ENCODE measurements at places on chromosomes 6 and 20.

- DNase-seq = no peak
Observed at GRCh38 chr6:14645841-14646240, 528.3 kb downstream of the CD83 start.

DNA sequence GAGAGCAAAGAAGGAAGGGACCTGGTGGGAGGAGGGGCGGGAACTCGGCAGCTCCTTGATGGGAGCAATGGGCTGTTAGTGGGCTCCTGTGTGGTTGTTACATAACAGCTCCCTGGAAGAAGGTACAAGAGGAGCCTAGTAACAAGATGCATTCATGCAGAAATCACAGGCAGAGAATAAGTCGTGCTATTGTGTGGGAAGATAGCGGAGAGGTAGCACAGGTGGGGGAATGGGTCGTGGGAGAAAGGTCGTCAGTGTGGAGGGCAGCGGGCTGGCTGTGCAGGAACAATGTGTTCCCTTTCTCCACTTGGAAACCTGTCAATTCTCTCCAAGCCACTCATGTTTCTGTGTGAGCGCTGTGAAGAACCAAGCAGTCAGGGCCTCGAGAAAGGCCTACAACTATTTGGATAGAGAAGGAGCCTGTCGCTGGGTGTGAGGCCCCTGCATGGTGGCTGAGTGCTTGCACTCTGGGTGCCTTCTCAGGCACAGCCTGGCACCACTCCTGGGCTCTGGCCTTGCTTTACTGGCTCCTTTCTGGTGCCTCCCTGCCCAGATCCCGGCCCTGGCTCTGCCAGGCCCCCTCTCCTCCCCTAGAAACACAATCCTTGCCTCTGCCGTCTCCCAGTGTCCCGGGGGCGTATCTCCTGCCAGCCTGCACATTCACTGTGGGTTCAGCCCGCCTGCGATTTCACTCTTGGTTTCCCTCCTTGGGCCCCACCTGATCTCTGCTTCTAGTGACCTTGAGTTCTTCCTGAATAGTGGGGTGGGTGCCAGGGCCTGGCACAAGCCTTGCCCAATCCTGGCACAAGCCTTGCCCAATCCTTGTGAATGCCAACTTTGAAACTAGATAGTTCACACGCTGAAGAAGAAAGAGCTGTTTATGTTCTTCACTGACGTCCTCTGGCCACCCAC, 7.4 kb upstream of the FGD2 start:
- no peak for DNase-seq

GRCh38 chr6:158270389-158271127, 41.7 kb upstream of the TULP4 start:
- DNase-seq = no peak

- DNase-seq = no peak
Observed at GRCh38 chr20:38190936-38191371, 25.9 kb upstream of the TGM2 start.

DNA sequence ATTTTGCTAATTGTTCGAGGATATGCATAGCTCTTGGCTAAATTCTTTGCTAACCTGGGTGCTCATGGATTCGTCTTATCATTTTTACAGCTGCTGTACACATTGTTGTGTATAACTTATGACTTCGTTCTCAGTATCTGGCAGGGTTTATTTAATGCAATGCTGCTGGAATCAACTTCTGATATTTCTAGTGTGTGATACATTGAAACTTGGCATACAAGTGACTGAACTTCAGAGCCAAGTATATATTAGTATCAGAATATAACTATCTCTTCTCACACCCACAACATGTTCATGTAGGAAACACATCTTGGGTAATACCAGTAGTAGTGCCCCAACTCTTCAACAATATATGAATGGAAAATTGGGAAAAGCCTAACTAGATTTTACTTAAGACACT, 764.2 kb downstream of the TENT5A start:
- DNase-seq = no peak

GRCh38 chr6:31041372-31041974, 31.2 kb downstream of the MUC22 start:
- DNase-seq = no peak

GRCh38 chr20:14925300-14925699, 587.9 kb upstream of the FLRT3 start:
- no peak for DNase-seq

DNA sequence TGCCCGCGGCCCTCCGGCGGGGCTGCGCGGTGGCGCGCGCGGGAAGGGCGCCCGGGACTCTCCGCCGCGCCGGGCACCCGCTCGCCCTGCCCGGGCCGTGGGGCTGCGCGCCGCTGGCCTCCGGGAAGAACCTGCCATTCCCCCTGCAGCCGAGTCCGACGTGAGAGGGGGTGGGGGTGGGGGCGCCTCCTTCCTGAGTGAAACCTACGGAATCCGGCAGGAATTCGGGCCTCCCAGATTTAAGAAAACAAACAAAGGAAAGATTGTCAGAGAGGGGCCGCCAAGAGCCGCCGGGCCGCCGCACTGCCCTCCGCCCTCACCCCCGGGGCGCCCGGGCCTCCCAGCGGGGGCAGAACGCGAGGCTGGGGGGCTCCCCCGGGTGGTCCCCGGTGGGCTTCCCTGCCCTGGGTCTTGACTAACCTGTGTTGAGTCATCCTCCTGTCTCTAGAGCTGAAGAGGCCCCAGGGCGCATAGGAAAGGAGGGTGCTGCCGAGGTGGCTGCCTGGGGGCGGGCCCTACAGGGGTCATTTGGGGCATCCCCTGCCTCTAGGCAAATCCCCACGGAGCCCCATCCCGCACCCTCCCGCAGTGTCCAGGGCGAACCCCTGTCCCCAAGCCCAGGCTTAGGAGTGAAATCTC, 42.2 kb upstream of the FOXP4 start:
- DNase-seq = no peak

GRCh38 chr6:131640576-131640975, 3.5 kb downstream of the ENPP3 start:
- no peak for DNase-seq

DNA sequence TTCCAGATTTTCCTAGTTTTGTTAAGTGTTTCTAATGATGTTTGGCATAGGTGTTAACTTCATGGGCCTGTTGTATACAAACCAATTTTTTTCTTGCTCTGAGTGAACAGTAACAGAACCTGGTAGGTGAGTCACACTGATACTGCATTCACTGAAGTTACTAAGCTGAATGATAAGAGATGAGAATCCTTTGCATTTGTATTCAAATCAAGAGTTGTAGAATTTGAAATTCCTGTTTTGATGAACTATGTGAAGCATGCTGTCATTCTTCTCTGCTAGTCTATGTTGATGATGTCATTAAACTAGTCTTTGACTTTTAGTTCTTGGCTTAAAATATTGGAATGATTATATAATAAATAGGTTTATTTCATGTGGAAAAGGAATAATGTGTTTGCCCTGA, 37.9 kb downstream of the PTPRA start:
- no peak for DNase-seq

DNA sequence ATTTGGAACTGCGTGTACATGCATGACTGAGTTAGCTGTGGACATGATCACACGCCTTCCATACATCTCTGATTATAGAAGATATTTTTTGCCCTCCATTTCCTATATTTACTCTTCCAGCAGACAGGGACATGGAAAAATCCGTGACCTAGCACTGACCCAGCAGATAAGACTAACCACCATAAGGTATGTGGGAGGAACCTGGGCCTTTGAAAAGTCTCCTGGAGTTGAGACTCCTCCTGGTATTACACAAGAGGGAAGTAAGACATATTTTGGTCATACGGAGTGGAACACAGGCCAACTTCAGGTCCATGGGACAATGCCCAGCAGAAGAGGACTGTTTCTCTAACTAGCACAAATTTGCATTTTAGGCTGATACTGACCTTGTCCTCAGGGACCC, 13.7 kb upstream of the SIRPB1 start:
- no peak for DNase-seq

DNA sequence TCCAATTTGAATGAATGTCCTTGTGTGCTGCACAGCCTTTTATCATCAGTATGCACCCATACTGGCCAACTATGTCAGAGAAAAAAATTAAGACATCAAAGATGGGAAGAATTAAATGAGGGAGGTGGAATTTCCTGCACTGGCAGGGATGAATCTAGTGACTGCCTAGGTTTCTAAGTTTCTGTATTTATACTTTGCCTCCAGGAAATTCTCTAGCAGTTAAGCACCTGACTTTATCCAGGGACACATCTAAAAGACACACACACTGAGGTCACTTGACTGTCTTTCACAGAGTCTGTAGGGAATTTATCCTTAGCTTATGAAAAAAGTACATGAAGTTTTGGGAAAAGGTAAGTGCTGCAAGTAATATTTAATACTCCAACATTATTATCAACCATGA, 636.5 kb upstream of the PTCHD4 start:
- no peak for DNase-seq

GRCh38 chr6:114310053-114310452, 32.8 kb downstream of the HS3ST5 start:
- no peak for DNase-seq

DNA sequence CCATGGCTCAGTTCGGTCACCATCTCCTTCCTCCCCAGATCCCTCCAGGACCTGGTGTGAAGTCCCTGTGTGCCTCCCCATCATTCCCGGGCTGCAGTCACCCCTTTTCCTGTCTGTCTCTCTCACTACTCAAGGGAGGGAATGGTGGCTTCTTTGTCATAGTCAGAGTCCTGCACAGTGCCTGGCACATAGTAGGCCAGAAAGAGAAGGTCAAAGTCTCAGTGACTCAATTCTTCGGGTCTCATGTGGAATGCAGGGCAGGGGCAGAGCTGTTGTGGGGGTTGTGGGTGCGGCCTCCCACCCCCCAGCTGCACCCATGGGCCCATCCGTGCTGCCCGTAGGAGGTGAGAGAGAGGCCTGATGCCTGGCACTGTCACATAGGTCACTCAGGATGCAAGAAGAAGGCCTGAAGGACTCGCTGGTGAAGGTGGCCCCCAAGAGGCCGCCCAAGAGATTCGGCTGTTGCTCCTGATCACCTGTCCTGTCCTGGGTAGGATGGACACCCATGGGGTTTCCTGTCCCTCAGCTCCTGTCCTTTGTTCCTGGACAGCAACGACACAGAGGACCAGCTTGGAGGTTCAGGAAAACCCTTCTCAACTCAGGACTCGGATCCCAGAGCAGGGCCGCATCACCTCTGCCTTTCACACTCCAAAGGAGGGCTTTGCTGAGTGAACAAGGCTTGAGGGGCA, 34.1 kb downstream of the RAB44 start:
- no peak for DNase-seq

GRCh38 chr6:80022803-80023202, 18.4 kb downstream of the TTK start:
- no peak for DNase-seq

- DNase-seq = no peak
Observed at GRCh38 chr20:44886266-44886651, 754 bp downstream of the YWHAB start.

DNA sequence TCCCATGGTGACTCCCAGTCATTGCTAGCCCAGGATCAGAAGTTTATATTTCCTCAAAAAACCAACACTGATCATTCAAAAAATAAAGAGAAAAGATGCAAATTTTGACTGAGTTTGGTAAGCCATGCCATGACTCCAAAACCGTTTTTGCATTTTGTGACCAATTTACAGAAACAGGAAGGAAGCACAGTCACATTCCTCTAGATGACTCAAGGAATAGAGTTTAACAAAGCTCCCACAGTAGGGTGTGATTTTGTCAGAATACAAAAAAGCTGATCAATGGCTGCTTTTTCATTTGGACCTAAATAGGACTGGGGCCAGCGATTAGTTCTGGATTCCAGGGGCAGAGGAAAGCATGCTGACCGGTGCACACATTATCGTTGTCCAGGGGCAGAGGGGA, 179.4 kb upstream of the AFDN start:
- no peak for DNase-seq

GRCh38 chr6:168099201-168100010, 20.4 kb upstream of the FRMD1 start:
- DNase-seq = no peak

DNA sequence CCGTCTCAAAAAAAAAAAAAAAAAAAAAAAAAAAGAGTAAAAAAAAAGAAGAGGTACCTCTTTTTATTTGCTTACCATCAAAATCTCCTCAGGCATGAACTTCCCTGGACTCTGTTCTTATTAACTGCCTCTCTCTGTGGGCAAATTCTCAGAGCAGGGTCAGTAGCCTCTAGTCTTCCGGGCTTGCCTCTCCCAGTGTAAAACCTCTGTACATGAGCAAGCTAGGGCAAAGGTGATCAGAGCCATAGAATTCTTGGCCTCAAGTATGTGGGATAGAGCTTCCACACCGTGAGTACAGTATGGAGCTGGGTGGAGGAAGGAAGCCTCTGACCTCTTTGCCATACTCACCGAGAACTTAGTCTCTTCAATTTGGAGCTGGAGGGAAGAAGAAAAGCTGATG, 58.5 kb downstream of the TRPC4AP start:
- DNase-seq = no peak

GRCh38 chr20:43904827-43905177, 9.8 kb upstream of the TOX2 start:
- no peak for DNase-seq

DNA sequence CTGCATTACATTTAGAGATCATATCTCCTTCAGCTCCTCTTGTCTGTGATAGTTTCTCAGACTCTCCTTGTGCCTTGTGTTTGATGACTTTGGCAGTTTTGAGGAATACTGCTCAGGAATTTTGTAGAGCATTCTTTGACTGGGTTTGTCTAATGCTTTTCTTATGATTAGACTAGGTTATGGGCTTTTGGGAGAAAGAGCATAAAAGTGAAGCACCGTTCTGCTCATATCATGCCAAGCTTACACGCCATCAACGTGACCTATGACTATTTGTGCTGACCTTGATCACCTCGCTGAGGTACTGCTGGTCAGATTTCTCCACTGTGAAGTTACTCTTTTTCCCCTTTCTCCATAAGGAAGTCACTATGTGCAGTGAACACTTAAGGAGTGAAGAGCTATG, 256.0 kb downstream of the LY86 start:
- no peak for DNase-seq

Measured in NCI-H1417 treated with DMSO at 0.1 percent for 48 hours (cell line).